Right lobe of liver (tissue), 6 donors: ENCODE measurements at places on chromosomes 11 and 22.

DNA sequence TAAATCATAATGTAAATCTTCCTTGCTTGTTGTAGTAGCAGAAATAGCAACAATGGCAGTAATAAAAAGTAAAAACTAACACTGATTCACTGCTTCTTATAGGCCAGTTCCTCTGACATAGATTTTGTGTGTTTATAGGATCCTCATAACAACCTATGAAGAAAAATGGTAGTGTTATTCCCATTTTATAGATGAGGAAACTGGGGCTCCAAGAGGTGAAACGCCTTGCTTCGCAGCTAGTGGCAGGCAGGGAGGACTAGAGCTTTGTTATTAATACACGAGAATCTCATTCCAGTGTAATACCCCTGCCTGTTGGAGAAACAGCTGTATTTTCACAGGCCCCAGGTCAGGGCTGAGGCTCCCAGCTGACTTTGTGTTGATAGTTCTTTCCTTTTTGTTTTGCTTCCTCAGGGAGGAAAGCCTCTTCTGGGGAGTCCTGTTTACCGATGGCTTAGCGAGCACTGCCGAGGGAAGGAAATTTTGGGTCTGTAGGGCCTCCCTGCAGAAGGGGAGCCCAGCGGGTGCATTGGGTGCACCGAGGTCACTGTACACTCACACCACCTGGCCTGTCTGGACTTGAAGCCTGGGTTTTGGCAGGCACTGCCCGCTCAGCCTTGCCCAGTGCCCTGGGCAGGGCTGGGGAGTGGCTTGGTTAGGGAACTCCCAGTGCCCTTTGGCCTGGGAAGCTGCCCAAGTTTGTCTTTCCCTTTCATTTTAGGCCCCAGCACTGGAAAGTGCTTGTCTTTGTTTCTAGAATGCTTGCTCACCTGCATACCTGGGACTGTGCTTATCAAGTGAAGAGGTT is 13.5 kb downstream of the KIAA1671 start:
- H3K4me1 ChIP-seq = no peaks in the 10 kb centered on the region
- peak; percentile 95 for DNase-seq
- peak overlapping the region; percentile 75 for H3K27ac ChIP-seq

DNA sequence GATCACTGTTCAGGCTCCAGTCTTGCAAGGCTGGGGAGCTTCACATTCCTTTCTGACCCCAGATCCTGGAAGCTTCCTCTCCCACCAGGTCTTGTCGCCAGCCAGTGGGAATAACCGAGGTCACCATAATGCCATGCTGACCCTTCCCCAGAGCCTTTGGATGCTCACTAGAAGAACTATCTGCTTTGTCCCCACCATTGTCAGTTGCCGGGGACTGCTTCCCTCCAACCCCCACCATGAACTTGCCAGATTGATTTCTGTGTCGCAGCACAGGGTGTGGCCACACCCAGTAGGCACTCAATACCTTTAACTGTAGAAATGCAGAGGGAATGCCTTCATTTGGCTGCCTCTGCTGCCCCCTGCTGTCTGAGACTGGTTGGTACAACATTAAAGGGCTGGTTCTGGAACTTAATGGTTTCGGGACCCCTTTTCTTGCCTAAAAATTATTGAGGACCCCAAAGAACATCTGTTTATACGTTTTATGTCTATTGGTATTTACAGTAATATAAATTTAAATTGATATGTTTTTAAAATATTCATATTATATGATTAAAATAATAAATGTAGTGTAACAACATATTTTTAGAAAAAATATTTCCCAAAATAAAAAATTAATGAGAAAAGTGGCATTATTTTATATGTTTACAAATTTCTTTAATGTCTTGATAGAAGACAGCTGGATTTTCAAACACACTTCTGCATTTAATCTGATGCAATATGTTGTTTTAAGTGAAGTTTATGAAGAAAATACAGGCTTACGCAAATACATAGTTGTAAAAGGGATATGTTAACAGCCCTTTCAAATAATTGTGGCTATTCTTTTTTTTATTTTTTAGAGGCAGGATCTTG is 6.7 kb upstream of the GDPD5 start:
- no peaks in the 10 kb centered on the region for H3K27me3 ChIP-seq
- H3K36me3 ChIP-seq = no peaks in the 10 kb centered on the region

DNA sequence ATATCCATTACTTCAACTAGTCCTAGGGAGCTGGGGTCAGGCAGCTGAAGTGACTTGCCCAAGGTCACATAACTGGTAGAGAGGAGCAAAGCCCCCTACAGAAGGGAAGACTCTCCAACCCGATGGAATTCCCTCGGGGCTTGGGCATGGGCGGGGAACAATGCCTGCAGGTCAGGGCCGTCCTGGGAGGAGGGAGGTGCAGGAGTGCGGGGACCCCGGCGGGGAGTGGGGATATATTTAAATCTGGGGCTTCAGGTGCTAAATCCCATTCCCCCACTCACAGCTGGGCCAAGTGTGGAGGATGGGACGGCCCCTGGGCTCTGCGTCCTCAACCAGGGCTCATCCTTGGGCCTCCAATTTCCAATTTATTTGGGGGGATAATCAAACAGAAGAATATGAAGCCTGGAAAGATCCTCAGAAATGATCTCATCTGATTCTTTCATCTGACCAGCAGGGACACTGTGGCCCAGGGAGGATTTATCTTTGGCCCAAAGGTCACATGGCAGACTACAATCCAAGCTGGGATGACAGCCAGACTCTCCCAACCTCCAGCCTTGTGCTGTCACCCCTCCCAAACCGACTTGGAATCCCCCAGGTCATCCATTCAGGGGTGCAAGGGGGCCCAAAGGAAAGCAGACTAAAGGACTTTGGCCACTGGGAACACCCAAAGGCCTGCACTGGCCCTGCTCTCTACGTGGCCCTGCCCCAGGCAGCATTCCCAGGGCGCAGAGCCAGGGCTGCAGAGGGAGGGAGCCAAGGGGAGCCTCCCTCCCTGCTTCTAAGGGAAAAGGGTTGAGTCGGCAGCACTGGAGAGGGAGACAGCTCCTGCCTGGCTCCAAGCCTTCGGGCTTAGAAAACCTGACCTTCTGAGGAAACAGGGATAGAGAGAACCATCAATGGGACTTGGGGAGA is 8.7 kb upstream of the C1QTNF6 start:
- H3K4me1 ChIP-seq = peaks cover 52% of the 10 kb centered on the region
- DNase-seq = peak; percentile 87
- peak overlapping the region; percentile 96 for H3K27ac ChIP-seq
- no peaks in the 10 kb centered on the region for H3K36me3 ChIP-seq
- H3K4me3 ChIP-seq = no peak overlapping the region
- no peaks in the 10 kb centered on the region for H3K27me3 ChIP-seq

GRCh38 chr11:121652971-121653370 is 200.2 kb upstream of the SORL1-AS1 start:
- no peak overlapping the region for H3K4me3 ChIP-seq
- no peaks in the 10 kb centered on the region for H3K36me3 ChIP-seq
- H3K27ac ChIP-seq = no peak overlapping the region
- no peaks in the 10 kb centered on the region for H3K27me3 ChIP-seq

- no peaks in the 10 kb centered on the region for H3K4me1 ChIP-seq
- no peaks in the 10 kb centered on the region for H3K27me3 ChIP-seq
- no peak overlapping the region for H3K4me3 ChIP-seq
- no peaks in the 10 kb centered on the region for H3K36me3 ChIP-seq
- DNase-seq = peak; percentile 6
Measured at GRCh38 chr22:44379817-44380755, 67.3 kb upstream of the SHISAL1 start.

DNA sequence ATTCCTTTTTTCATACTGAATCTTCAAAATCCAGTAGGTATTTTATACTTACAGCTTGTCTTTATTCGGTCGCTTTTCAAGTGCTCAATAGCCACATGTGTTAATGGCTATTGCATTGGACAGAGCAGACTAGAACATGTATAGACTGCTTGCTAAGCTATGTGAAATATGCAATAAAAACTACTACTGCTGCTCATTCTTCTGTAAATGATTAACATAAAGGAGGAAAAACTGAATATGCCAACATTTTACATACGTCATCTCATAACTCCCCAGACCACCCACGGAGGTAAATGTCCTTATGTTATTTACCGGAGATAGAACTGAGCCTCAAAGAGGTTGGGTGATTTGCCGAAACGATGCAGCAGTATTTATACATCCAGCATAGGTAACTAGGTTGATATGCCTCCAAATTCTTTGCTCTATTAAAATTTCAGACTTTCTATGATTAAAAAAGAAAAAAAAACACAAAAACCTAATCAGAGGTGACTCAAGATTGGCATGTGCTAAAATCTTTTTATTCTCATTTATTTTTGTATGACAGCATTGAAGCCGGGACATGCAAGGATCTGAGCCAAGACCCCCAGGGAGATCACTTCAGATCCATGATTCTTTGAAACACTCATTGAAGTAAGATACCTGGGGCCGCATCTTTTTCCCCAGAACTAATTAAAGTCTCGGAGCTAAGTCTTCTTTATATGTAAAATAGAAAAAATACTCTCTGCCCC is 78.5 kb upstream of the OR5AK2 start:
- no peaks in the 10 kb centered on the region for H3K4me1 ChIP-seq
- H3K27ac ChIP-seq = no peak overlapping the region
- DNase-seq = no peak
- H3K4me3 ChIP-seq = no peak overlapping the region

GRCh38 chr11:9274499-9275258 is 9.5 kb upstream of the DENND5A start:
- no peak overlapping the region for H3K27ac ChIP-seq
- H3K36me3 ChIP-seq = no peaks in the 10 kb centered on the region
- H3K4me3 ChIP-seq = no peak overlapping the region
- no peaks in the 10 kb centered on the region for H3K4me1 ChIP-seq

- no peaks in the 10 kb centered on the region for H3K36me3 ChIP-seq
- H3K27me3 ChIP-seq = no peaks in the 10 kb centered on the region
- no peak for DNase-seq
Measured at GRCh38 chr11:17923217-17923616, 89.6 kb downstream of the SERGEF start.

GRCh38 chr11:133995066-133995465 is 38.3 kb upstream of the IGSF9B start:
- no peaks in the 10 kb centered on the region for H3K4me1 ChIP-seq
- no peaks in the 10 kb centered on the region for H3K27me3 ChIP-seq
- no peak overlapping the region for H3K4me3 ChIP-seq
- no peaks in the 10 kb centered on the region for H3K36me3 ChIP-seq
- DNase-seq = no peak

DNA sequence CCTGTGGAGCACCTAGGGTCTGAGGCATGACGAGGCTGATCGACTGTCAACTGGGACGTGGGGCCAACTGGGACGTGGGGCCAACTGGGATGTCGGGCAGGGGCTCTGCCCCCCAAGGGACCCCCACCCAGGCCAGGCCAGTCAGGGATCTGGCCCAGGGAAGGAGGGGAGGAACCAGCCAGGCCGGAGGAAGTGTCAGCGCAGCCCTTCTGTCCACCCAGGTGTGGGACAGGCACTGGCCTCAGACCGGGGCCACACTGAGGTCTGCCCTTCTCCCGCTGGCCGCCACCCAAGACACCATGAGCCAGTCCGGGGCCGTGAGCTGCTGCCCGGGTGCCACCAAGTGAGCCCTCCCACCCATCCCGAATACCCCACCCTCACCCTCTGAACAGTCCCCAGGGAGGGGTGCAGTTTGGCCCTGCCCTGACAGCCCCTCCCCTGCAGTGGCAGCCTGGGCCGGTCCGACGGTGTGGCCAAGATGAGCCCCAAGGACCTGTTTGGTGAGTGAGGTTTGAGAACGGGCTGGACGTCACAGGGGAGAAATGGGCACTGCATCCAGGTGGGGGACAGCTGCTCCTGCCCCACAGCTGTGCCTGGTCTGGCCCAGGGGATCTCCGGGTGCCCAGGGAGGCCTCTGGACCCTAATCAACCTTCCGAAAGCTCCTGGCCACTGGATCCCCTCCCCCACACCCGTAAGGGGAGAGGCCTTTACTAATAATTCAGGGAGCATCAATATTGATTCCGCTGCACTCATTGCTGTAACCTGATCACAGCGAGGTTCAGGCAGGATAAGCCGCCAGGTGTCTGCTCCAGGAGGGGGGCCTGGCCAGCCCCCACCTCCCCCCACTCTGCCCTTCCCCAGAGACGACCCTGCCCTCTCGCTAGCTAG is 3.3 kb downstream of the EPS8L2 start:
- no peak overlapping the region for H3K4me3 ChIP-seq
- no peaks in the 10 kb centered on the region for H3K27me3 ChIP-seq
- H3K27ac ChIP-seq = no peak overlapping the region

- no peak overlapping the region for H3K4me3 ChIP-seq
- H3K4me1 ChIP-seq = no peaks in the 10 kb centered on the region
- DNase-seq = no peak
- H3K27me3 ChIP-seq = no peaks in the 10 kb centered on the region
- no peak overlapping the region for H3K27ac ChIP-seq
Measured at GRCh38 chr22:40594346-40594745, 42.2 kb downstream of the MRTFA start.

DNA sequence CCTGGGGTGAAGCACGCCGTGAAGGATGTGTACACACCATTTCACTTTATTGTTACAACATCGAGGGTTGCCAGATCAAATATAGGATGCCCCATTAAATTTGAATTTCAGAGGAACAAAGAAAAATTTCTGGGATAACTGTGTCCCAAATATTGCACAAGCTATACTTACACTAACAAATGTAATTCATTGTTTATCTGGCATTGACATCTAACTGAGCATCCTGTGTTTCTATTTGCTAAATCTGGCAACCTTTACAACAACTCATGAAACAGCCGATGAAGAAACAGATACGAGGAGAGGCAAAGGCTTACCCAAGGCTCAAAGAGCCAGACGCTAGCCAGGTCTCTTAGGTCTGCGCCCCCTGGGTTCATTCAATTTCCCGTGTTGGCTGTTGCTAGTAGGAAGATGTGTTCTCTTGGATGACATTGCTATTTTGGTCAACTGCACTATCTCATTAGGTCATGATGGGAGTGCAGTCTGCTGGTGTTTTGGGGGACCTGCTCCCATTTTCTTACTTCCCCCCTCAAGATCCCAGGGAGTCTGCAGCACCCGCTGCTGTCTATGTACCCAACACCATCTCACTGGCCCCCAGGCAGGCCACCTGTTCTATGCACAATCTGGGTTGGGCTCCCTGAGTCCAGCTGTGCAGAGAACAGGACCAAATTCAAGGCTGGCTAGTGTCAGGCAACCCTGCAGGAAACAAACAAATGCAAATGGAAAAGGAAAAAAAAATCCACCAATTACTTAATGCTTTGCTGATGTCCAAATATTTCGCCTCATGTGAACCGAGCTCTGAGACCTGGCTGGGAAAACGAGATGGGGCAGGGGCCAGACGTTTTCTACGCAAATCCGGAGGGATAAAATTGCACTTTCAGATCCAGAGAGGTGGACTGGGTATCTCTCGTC is 560.9 kb downstream of the MIAT start:
- no peaks in the 10 kb centered on the region for H3K4me1 ChIP-seq
- no peak overlapping the region for H3K27ac ChIP-seq
- no peaks in the 10 kb centered on the region for H3K27me3 ChIP-seq
- no peak for DNase-seq

DNA sequence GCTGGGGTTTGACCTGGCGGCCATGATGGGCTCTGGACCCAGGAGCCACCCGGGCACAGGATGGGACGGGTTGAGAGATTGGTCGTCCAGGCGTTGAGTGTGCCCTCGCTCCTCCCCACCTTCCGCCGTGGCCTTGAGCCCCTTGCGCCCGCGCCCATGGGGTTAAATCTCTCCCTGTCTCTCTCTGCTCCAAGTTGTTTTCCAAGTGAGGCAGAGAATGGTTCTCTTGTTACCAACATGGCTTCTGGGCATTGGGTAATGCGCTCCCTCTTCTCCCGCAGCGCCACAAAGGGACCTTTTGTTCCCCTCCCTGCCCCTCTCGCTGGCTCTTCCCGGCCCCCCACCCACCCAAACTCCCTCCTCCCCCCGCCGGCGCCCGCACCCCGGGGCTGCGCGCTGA is 18.8 kb upstream of the PICK1 start:
- no peaks in the 10 kb centered on the region for H3K27me3 ChIP-seq
- no peak for DNase-seq
- H3K4me1 ChIP-seq = no peaks in the 10 kb centered on the region
- no peak overlapping the region for H3K27ac ChIP-seq
- no peaks in the 10 kb centered on the region for H3K36me3 ChIP-seq
